NCI-H2081 treated with DMSO at 0.1 percent for 48 hours (cell line): ENCODE measurements at places on chromosomes 6 and 20.

DNA sequence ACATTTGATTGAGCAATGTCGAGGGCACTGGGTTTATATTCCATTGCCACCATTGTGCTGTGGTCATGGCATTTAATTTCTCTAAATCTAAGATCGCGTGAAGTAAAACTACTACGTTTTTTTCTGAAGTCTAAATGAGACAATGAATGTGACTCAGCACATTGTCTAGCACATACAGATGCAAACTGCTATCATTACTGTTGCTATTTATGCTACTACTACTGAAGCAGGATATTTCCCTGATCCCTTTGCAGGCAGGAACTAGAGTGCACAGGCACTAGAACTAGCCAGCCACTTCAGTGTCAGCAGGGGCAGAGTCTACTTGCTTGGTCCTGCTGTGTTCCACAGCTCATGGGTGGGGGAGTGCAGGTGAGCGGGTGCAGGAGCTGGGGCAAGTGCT lies 449.7 kb downstream of the CDKAL1 start:
- DNase-seq = no peak

DNA sequence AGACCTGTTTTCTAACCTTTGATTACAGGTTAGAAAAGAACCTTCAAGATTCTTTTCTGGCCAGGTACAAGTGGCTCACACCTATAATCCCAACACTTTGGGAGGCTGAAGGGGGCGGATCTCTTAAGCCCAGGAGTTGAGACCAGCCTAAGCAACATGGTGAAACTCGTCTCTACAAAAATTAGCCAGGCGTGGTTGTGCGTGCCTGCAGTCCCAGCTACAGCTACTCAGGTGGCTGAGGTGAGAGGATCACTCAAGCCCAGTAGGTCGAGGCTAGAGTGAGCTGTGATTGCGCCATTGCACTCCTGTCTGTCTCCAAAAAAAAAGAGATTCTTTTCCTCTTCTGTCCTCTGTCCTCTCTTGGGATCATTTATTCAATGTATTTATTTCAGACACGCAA lies 14.5 kb downstream of the PPIL1 start:
- no peak for DNase-seq

DNA sequence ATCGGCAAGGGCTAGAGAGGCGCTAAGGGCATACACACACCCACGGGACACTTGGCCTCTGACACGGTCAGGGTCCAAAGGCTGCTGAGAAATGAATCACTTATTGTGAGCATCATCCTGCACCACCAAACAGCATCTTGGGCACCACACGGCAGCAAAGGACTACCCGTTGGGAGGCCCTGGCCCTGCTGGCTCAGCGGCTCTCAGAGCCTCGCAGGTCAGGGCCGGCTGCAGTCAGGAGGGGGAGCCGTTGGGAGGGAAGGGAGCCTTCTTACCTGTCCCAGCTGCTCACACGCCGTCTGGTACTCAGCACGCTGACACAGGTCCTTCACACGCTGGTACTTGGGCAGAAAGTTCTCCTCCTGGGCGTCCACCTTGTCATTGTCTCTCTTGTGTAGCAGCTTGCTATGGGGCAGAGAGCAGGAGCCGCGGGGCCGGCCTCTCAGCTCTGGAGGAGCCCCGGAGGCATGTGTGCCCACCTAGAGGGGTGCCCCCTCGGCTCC lies 109.0 kb downstream of the SULF2 start:
- no peak for DNase-seq

DNA sequence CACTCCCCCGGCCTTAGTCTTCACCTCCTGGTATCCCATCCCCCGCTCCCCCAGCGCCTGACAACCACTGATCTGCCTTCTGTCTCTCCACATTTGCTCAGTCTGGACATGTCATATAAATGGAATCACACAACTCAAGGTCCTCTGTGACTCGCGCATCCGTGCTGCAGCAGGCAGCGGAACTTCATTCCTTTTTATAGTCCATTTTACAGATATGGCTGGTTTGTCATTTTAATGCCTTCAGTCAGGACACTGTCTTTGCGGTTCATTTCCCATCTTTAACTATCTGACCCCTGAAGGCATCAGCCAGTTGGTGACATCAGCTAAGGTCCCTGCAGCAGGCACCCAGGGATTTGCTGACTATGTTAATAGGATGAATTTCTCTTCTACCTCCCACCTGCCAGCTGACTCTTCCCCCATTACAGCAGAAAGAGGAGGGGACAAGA lies 125.7 kb downstream of the ZMYND8 start:
- DNase-seq = no peak

- no peak for DNase-seq
Observed at GRCh38 chr6:77447254-77447653, 16.0 kb downstream of the HTR1B start.

GRCh38 chr6:2872423-2873358 lies 30.4 kb downstream of the SERPINB9 start:
- DNase-seq = no peak

DNA sequence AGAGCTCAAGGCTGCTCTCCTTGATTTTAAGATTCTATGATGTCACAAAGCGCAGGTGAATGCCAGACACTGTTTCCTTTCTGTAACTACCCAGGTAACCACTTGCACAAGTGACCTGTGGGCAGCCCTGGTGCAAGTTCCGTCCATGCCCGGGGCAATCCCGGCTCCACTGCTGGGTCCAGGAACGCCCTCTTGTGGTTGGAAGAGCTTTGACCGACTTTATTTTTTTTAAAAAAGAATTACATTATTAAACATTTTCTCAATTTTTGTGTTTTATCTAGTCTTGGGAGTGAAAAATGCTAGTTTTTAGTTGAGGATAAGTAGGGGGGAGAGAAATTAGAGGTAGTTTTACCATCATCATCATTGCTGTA lies 695.2 kb downstream of the QKI start:
- DNase-seq = no peak
